ENCODE measurements at places on chromosomes 13 and 19.

DNA sequence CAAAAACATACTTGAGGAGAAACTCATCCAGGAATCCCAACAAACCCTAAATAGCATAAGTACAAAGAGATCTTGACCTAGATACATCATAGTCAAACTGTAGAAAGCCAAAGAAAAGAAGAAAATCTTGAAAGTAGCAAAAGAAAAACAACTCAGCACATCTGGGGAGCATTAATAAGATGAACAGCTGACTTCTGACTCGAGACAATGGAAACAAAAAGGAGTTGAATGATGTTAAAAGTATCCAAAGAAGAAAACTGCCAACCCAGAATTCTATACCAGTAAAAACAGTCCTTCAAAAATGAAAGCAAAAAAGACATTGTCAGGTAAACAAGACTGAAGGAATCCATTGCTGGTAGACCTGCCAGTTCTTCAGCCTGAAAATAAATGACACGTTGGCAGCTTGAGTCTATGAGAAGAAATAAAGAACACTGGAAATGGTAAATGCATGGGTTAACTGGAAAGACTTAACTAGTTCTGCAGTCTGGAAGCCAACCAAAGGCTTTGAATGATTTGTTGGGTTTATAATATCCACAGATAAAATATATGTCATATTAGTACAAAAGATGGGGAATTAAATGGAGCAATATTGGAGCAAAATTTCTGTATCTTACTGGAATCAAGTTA, 46.8 kb downstream of the TSSK6 start:
- DNase-seq: peak; percentile 38

- DNase-seq: peak; percentile 25
These were observed 99.0 kb upstream of the TSHZ3 start for GRCh38 chr19:31448221-31448657.

- DNase-seq: no peak
These were observed 19.9 kb upstream of the RSPH6A start for GRCh38 chr19:45834970-45835369.

GRCh38 chr13:44234566-44234965, 139.1 kb upstream of the SERP2 start:
- no peak for DNase-seq

GRCh38 chr13:29421118-29421517, 174.4 kb downstream of the SLC7A1 start:
- DNase-seq: no peak

DNA sequence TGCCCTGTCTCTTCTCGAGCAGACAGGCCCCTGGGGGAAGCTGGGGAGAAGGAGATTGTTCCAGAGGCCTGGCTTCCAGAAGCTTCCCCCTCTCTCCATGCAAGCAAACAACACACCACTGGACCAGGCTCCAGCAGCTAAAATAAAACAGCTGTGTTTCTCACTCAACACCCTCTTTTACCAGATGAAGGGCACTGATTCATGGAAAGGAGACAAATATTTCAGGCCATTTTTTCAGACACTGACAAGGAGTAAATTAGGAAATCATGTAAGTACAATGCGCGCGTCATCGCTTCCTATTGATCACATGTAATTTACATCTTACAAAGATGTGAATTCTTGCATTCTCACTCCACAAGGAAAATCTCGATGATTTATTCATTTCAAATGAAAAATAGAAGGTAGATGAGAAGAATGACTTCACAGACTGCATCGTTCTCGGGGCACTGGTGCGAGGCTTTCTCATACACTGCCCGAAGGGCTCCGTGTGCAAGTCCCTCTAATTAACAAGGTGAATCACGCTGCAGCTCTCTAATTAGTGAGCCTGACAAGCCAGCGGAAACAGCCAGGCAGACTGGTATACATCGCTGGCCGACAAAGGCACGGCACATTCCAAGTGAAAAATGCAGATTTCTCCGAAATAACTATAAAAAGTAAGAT, 153.6 kb downstream of the KCTD15 start:
- DNase-seq: no peak

DNA sequence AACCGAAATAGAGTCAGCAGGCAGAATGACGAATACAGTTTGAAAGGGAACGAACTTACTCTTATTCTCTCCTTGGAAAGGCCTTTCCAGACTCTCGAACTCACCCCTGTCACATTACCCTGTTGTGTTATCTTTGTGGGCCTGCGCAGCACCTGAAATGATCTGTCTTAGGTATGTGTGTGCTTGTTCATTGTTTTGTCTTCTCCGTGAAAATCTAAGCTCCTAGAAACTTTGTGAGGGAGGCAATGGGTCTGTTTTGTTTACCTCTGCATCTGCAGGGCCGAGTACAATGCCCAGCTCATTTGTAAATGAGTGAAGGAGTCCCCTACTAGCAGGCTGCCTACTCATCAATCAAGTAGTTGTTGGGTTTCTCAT, 19.6 kb downstream of the HMGB1 start:
- DNase-seq: no peak

- no peak for DNase-seq
These were observed 93.2 kb downstream of the TSHZ3 start for GRCh38 chr19:31255831-31256592.

DNA sequence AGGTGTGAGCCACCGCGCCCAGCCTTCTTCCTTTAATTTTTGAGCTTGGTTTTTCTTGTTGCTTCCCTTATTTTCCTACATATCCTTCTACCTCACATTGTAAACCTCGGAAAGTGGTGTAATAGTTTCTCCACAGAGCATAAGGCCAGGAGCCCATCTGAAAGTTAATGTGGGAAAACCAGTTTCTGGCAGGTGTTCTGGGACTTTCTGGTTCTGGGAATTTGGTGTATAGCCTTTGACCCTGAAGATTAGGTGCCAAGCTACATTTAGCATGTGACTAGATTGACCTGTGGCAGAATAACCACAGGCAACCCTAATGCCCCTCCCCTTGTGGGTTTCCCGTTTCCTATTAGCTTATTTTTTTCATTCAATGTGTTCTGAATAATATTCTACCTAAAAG, 8.7 kb downstream of the POP4 start:
- DNase-seq: no peak
